Skeletal muscle cell (primary cell): ENCODE measurements at places on chromosomes 5 and 9.

DNA sequence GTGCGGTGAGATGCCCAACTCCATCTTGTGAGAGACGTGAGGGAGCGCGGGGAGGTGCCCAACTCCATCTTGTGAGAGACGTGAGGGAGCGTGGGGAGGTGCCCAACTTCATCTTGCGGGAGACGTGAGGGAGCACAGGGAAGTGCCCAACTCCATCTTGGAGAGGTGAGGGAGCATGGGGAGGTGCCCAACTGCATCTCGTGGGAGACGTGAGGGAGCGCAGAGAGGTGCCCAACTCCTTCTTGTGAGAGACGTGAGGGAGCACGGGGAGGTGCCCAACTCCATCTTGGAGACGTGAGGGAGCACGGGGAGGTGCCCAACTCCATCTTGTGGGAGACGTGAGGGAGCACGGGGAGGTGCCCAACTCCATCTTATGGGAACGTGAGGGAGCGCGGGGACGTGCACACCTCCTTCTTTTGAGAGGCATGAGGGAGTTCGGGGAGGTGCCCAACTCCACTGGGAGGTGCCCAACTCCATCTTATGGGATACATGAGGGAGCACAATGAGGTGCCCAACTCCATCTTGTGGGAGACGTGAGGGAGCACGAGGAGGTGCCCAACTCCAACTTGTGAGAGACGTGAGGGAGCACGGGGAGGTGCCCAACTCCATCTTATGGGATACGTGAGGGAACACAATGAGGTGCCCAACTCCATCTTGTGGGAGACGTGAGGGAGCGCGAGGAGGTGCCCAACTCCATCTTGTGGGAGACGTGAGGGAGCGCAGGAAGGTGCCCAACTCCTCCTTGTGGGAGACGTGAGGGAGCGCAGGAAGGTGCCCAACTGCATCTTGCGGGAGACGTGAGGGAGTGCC is 235.4 kb downstream of the CACNA1B start:
- DNase-seq: no peak

DNA sequence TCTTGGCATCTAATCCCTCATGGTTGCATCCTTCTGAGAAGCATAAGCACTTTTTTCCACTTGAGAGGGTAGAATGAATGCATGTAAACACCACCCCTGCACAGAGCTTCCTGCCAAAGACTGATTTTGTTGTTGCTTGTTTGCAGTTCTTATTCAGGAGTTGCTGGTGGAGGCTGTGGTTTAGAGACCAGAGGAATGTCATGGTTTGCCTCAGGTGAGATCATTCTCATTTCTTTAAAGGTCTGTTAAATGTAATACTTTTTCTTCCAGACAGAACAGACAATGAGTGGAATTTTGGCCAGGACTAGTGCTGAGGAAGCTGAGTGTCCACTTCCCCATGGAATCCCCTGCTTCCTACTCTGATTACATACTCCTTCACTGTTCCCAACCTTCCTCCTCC is 3.2 kb upstream of the TNC start:
- DNase-seq: no peak

GRCh38 chr9:131610231-131610761 is 65.0 kb downstream of the PRRT1B start:
- DNase-seq: peak; percentile 58

DNA sequence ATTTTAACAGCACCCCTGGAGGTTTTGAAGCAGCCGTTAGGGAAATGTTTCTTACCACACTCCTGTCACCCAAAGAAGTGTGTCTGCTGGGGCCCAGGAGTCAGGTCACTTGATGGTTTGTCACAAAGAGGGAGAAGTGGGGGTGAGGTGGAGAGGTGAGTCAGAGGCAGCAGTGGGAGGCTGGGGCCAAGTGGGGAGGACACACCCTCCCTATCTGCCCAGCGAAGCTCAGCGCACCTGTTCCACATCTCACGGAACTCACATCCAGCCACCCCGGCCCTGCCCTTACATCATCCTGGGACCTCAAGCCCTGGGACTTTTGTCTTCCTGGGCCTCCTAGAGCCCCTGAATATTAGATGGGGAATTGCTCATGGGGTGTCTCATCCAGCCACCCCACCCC is 171.1 kb upstream of the SMIM23 start:
- DNase-seq: no peak

GRCh38 chr9:93612796-93613154 is 36.4 kb downstream of the PHF2 start:
- no peak for DNase-seq

- DNase-seq: no peak
Observed at GRCh38 chr9:129619787-129620668, 873 bp downstream of the C9orf50 start.

GRCh38 chr5:64811050-64811640 is 42.4 kb downstream of the CWC27 start:
- DNase-seq: peak; percentile 32
